ENCODE measurements at places on chromosomes 2 and 18. TPM values are rescaled to one million over a fixed set of nuclear protein-coding genes. Genes with fewer than 3 reads are reported as not detected.

KCNIP3 gene
- total RNA-seq = 2.1 TPM

CHN1 gene
- total RNA-seq = 7.8 TPM

DSC3 gene
- under 0.01 TPM for total RNA-seq

SLC39A6 gene
- 35.5 TPM for total RNA-seq

SMPD4 gene
- total RNA-seq = 6.8 TPM

GCG gene
- 5.2 TPM for total RNA-seq

PPP1CB gene
- 156 TPM for total RNA-seq
